ENCODE measurements at places on chromosomes 1 and 21.

GRCh38 chr1:48649880-48650279 is 126.8 kb downstream of the BEND5 start:
- DNase-seq, result no peak

- DNase-seq, result no peak
These were observed 78.1 kb upstream of the RAB4A start for GRCh38 chr1:229192853-229193252.

DNA sequence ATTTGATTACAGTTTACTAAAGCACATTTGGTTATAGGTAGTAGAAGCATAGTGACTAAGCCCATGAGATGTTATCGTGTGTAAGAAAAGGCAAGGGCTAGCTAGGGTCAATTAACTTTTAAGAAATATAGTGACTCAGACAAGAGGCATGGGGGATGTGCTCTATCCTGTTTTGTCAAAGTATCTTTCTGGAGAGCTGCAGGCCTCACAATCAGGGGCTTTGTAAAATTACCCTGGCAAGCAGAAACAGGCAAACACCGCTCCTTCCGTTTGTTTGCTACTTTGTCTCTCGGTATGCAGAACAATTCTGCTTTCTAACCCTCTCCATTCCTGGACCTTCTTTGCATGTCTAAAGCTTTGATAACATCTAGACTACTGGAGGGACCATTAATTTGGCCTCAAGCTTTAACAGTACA is 26.1 kb upstream of the ZNF697 start:
- peak; percentile 98 for DNase-seq

DNA sequence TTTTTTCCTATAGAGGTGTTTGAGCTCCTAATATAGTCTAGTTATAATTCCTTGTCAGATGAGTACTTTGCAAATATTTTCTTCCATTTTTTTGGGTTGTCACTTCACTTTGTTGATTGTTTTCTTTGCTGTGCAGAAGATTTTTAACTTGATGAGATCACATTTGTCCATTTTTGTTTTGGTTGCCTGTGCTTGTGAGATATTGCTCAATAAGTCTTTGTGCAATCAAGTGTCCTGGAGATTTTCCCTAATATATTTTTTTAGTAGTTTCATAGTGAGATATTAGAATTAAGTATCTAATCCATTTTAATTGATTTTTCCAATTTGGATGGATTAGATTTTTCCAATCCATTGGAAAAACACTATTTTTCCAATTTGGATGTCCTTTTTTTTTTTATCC is 1395.5 kb downstream of the PLA2G4A start:
- DNase-seq, result no peak

- DNase-seq, result no peak
These were observed 5.0 kb upstream of the CLCNKB start for GRCh38 chr1:16038620-16038912.
